AG04450 (cell line): ENCODE measurements at places on chromosomes 5 and 9. TPM values are rescaled to one million over a fixed set of nuclear protein-coding genes. Genes with fewer than 3 reads are reported as not detected.
A peak's percentile ranks its signal among the peaks of the same experiment; 100 is the strongest.

The IFNA21 gene
- polyA plus RNA-seq = not detected in 2 replicates

The PCDHGA5 gene
- polyA plus RNA-seq = 1.4 and 1.8 TPM in 2 replicates

The GPR21 gene
- 0.35 TPM in 1 of 2 replicates, not detected in the other for polyA plus RNA-seq

The BSPRY gene
- not detected in 2 replicates for polyA plus RNA-seq

The ASTN2 gene
- 6.6 and 7.7 TPM in 2 replicates for polyA plus RNA-seq

The ANKRD34B gene
- not detected in 2 replicates for polyA plus RNA-seq

The TMC1 gene
- 0.11 TPM in 1 of 2 replicates, not detected in the other for polyA plus RNA-seq

The PDGFRB gene
- polyA plus RNA-seq = 118 and 149 TPM in 2 replicates

The POLE3 gene
- polyA plus RNA-seq = 36.4 and 45.3 TPM in 2 replicates

The DOCK2 gene
- 1.2 and 1.6 TPM in 2 replicates for polyA plus RNA-seq

The CDX1 gene
- 0.30 and 0.41 TPM in 2 replicates for polyA plus RNA-seq

The HMMR gene
- 6.3 and 12.5 TPM in 2 replicates for polyA plus RNA-seq

The PHF24 gene
- polyA plus RNA-seq = not detected in 2 replicates

The SH3GL2 gene
- polyA plus RNA-seq = 0.04 and 0.05 TPM in 2 replicates

The PNPLA7 gene
- polyA plus RNA-seq = 0.26 and 0.42 TPM in 2 replicates

The MARCOL gene
- polyA plus RNA-seq = not detected in 2 replicates

DNA sequence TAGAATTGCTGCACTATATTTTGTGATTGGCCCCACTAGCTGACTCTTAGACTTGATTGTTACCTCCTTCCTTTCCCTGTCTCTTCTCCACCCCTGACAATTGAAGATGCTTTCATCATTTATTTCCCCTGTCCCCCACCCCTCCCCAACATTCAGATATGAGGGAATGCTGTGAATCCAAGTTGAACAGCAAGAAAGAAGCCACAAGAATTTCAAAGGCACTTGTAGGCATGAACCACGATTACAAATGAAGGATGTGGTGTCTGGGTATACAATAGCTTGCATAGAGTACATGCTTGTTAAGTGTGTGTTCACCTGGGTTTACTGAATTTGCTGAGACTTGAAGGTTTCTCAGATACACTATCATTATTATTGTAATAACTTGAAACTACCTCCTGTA is 78.3 kb upstream of the TRIO start:
- no peak for DNase-seq

GRCh38 chr9:82154573-82154972 is 166.0 kb downstream of the SPATA31D1 start:
- DNase-seq = no peak

GRCh38 chr9:113652355-113653152 is 189.0 kb downstream of the RGS3 start:
- DNase-seq = no peak

DNA sequence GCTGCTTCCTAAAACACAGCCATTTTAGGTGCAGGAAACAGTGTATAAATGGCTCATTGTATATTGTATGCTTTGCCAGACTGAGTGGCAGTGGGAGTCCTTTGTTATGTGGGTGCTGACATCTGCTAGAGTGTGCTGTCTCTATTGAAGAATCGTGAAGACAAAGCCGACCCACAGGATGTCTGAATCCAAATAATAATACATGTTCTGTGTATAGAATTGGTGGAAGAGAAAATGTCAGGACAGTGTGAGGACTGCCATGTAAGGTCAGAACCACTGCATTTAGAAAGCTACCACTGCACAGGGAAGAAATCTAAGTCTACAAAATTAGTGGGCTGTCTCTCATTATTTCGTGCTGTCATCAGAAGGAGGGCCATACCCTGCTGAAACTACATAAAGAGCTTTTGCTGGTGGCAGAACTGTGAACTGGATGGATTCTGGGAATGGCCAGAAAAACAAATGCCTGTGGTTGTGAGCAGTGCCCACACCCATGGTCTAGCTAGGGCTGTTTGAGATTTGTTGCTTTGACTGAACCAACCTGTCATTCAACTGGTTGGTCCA is 2.5 kb downstream of the IL7R start:
- no peak for DNase-seq

GRCh38 chr5:124371111-124371706 is 375.2 kb downstream of the ZNF608 start:
- DNase-seq = no peak

DNA sequence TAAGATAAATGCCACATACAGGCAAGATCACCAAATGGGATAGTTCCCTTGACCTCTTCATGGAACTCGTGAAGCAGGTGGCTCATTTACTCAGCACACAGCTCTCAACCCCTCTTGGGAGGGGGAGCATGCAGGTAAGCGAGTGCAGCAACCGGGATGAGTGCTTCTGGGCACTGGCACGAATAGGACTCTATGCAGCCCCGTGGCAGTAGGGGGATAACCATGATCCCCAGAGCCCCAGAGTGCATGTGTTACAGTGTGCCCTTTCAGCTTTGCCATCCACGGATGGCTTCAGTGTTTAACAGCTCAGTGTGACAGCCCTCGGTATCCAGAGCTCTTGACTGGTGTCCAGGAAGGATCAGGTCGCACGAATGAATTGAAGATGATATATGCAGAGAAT is 1187.1 kb downstream of the CDH9 start:
- no peak for DNase-seq

- no peak for DNase-seq
Observed at GRCh38 chr9:27925815-27926214, 352.5 kb upstream of the C9orf72 start.

- no peak for DNase-seq
Observed at GRCh38 chr9:108787690-108788048, 68.1 kb downstream of the ACTL7B start.

DNA sequence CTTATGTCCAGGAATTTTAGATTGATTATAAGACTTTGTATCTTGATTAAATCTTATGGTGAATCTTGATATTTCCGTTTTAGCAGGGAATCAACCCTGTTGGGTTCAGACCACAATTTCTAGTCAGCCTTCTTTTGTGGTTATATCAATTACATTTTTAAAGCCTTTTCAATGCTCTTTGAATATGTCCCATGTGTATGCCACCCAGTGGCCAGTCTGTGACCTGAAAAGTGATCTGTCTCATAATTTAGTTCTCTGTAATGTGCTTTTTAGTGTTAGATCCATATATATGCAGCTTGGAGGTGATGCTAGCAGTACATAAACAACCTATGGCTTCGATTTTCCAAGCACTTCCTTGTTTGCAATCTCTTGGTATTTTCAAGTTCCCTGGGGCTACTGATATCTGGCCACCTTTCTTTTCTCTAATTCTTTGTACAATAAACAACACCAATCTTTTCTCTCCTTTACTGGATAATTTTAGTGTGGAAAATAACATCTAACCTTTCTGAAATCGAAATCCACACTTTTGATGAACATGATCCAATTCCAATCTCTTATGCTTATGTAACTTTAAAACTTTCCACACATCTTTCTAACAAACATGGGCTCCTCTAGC is 28.8 kb downstream of the PDE8B start:
- no peak for DNase-seq

GRCh38 chr5:112059579-112060135 is 302.7 kb upstream of the NREP start:
- no peak for DNase-seq

GRCh38 chr5:15267966-15268365 is 232.0 kb upstream of the FBXL7 start:
- DNase-seq = no peak

DNA sequence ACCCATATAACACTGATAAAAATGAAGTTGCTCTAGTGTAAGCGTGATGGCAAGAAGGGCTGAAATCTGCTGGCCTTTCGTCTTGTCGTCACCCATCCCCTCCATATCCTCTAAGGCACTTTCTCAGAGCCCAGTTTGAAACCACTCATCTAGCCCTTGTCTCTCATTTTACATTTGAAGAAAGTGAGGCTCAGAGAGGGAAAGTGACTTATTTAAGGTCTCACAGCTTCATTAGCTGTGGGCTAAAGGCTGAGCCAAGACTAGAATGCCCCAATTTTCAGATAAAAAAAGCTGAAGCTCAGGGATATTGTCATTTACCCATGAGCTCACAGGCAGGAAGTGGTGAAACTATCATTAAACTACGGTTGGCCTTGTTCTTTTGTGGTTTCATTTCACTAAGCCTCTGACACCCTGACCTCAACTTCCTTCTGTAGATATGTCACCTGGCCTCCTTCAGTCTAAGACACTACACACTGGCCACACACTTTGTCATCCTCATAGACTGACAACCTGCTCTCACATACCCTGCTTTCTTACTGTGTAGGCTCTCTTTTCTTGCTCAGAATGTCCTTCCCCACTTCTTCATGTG is 176.7 kb upstream of the DMAC1 start:
- no peak for DNase-seq

DNA sequence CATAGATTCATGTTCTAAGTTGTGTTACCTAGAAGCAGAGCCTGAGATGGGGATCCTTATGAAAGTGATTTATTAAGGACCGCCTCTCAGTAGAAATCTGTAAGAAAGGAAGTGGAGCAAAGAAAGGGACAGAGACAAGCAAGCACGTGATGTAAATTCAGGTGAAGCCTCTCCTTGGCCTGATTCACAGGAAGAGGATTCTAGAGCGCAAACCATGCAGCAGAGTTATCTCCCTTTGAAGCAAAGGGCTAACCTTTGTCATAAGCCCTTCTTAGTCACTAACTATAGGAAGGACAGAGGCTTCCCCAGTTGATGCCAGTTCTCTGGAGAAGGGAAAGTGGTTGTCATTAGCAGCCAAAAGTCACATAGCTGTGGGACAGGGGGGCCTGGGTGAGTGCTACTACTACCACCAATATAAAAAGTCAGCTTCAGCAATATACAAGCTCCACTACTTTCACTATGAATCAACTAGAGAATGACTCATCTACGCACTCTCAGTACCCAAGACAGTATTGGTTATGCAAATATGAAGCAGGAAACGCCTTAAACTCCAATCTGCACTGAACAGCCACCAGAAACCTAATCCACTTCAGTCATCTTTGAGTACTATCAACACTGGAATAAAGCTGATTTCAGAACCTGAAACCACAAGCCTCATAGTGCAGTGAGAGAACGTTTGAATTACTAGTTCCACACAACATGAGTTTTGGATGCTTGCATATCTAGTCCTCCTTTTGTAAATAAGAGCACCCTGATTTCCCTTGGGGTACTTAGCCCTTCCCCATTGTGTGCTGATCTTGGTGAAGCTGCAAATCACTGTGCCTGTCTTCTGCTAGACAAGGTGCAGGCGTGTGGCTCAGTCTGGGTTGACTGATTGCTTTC is 162.7 kb downstream of the ZNF608 start:
- peak; percentile 66 for DNase-seq

- no peak for DNase-seq
Observed at GRCh38 chr5:172833372-172833685, 722 bp upstream of the ERGIC1 start.

- no peak for DNase-seq
Observed at GRCh38 chr5:181114284-181114843, 16.6 kb downstream of the OR2V1 start.

DNA sequence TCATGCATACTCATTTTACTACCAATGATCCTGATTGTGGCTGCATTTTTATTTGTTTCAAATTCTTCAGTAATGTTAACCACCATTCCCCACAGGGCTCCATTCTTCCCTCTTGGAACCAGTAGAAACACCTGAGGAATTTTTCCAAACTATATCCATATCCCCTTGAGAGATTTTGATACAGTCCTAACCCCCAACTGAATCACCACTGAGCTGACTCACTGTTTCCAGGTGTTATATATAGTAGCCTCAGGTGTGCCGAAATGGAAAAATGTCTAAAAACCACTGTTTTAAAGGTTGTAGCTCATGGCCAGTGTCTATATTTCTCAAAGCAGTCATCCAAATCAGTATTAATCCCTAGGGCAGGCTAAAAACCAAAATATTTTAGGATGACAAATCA is 85.2 kb downstream of the MRPS27 start:
- DNase-seq = no peak

DNA sequence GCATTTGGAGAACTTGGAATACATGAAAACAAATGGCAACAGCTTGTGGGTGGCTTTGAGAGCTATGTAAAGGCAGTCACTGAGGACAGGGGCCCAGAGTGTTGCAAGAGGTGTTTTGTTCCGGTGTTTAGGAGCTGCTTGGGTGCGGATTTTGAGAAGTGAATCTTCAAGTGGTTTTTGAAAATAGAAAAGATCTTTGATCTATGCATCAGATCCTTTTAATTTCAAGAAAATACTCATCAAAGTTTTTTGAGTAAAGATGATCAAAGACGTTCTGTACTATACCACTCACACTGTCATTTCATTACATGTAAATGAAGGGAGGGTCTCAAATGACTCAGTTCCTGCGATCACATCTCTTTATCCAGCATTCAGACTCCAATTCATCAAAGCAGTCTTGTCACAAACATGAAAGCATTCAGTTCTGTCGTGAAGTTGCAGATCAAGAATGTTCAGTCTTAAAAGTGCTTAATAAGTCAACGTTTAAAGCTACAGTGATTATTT is 112.5 kb downstream of the WDR41 start:
- DNase-seq = no peak

DNA sequence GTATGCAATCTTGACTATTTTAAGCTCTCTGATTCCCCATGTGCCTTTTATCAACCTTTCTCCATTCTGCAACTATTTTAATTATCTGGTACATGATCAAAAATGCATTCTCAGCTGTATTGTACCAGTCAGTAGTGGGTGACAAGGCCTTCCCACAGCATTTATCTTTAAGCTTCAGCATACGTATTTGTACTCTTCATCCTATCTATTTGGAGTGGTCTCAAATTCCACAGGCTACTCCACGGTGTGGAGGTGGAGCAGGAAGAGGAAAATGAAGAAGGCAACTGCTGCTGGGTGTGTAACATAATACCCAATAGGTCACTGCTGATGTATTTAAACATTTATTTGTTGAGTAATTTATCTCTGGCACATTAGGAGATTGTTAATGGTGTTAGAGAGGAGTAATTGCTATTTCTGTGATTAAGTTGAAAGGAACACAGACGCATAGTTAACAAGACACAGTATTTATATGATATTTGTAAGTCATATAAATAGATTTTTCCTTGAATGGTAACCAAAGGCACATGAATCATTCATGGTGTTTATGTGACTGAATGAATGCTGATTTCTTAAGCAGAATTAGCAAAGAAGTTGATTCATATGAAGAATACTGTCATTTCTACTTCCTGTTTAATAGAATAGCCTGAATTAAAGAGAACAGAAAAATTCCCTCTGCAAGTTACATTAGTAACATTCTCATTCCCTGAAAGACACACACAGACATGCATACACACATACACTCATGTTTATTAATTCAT is 153.8 kb upstream of the NR3C1 start:
- peak; percentile 63 for DNase-seq
